ENCODE measurements at places on chromosomes 3 and 15.

DNA sequence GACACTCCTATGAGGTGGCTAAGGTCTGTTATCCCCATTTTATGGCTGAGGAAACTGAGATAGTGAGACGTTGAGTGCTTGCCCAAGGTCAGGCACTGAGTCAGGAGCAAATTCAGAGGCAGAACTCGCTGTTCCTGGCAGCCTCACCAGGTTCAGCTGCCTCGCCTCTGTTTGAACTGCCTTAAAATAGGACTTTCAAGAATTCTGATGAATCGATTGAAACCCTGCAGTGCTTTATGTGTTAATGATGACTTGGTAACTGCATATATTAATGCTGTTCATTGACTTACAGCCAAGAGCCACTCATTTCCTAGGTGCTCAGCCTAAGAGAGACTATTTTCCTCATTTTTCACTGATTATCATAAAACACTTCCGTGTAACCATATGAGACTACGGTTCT lies 79.5 kb upstream of the BHLHE40 start:
- no peak for DNase-seq

- DNase-seq, result no peak
Observed at GRCh38 chr3:72008226-72008996, 223.5 kb upstream of the PROK2 start.

GRCh38 chr3:188580659-188581058 lies 426.7 kb downstream of the LPP start:
- no peak for DNase-seq

GRCh38 chr3:72279068-72279604 lies 494.2 kb upstream of the PROK2 start:
- no peak for DNase-seq

GRCh38 chr15:68228143-68228970 lies 1.2 kb downstream of the CLN6 start:
- DNase-seq, result no peak

DNA sequence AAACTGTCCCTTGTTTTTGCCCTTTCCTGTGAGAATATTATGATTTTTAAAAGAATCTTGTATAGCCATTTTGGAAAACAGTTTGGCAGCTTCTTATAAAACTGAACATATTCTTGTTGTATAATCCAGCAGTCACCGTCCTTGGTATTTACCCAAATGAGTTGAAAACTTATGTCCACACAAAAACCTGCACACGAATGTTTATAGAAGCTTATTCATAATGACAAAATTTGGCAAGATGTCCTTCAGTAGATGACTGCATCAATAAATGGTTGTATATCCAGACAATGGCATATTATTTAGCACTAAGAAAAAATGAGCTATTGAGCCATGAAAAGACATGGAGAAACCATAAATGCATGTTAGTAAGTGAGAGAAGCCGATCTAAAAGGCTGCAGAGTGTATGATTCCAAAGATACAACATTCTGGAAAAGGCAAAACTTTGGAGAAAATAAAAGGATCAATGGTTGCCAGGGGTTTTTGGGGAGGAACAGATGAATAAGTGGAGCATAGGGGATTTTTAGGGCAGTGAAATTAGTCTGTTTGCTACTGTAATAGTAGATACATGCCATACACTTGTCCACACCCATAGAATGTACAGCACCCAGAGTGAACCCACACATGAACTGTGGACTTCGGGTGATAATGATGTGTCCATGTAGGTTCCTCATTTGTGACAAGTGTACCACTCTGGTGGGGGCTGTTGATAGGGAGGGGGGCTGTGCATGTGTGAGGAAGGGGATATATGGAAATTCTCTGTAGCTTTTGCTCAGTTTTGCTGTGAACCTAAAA lies 31.7 kb downstream of the LIMD1 start:
- DNase-seq, result no peak

DNA sequence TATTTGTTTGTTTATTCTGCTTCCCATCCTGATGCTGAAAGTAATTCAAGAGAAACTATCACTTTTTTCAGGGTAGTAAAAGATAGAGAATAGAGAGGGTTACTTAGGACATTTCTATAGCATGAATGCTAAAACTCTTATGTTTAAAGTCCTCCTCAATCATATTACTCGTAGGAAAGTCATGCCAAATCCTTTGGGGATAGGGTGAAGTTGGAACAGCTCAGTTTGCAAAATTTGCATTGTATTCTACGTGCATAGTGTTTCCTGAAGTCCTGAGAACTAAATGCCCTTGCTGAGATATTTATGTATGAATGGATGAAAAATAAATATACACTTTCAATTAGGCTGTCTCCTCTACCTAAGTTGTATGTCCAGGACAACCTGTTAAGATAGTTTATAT lies 14.6 kb downstream of the PLSCR5 start:
- no peak for DNase-seq

- no peak for DNase-seq
Observed at GRCh38 chr15:62063825-62064635, 2.7 kb upstream of the C2CD4A start.

GRCh38 chr3:183350164-183350563 lies 78.3 kb downstream of the MCF2L2 start:
- DNase-seq, result no peak

DNA sequence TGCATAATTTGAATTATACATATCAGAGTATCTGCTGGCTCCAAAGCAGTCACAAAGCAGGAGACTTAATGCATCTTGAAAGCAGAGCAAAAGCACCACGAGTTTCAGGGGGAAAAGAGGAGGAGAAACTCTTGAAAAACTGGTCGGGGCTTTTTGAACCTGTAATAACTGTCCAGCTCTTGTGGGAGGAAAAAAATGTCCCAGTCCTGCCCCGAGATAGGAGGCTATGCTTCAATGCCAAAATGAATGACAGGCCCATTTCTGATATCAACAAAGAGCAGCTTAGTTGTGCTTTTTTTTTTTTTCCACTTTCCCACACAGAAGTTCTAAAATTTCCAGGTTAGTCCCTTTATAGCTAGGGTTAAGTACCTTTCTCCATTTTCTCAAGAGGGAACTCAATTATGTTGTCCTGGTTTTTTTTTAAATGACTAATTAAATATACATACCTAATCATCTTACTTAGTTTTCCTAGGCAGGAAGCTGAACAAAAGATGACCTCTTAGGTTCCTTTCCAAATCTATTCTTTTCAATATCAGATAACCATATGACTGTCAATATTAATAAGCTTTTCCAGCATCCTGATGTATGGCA lies 120.2 kb downstream of the TFDP2 start:
- DNase-seq, result no peak

GRCh38 chr3:179949412-179949811 lies 87.3 kb downstream of the PEX5L start:
- no peak for DNase-seq

GRCh38 chr3:157534725-157535161 lies 31.5 kb upstream of the VEPH1 start:
- no peak for DNase-seq

DNA sequence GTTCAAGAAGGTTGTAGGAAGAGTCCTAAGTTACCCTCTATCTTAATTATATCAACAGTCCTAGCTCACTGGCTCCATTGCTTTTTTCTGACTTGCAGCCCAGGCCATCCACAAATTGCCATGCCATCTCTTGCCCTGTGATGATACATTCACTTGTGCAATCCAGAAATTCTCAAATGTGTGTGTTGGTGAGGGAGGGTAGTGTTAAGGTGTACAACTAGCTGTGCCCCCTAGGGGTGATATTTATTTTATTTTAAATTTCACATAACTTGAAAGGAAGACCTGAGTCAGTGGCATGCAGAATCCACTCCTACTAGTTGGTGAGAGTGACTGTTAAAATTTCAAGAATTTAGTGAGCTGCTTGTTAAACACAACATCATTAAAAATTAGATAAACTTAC lies 156.1 kb upstream of the ANKRD28 start:
- no peak for DNase-seq

DNA sequence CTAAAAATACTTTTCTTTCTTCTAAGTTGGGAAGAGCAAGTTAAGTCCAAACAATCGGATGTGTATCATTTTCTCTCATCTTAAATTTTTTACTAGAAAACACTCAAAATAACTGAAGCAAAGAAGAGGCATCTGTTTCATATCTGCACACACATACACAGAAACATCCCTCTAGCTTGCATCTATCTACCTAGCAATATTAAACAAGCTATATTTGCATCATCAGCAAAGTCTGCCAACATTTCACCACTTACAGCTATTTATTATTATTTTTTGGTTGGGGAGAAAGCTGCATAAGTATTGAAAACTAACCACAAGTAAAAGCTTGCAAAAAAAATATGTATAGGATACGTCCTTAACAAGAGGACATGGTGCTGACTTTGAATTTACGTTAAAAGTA lies 1.9 kb downstream of the GOLIM4 start:
- no peak for DNase-seq

DNA sequence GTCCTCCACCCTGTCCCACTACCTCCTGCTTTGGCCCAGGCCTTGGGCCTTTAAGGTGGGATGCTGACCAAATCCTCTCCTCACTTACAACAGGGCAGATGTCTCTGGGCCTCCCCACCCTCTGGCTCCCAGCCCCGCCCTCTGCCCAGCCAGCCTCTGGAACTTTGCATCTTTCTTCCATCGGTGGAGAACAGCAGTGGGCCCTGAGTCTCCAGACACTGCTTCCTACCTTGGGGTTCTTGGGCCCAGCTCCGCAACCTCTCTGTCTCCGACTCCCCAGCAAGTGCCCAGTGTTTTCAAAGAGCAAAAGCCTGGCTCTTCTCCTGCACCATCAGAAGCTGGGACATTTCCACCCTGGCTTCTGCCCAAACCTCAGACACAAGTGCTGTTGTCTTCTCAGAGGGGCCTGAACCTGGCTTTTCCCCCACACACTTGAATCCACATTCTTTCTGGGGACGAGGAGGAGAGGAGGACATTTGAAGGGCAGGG lies 33.1 kb downstream of the MRAS start:
- no peak for DNase-seq

GRCh38 chr3:127959873-127960272 lies 44.8 kb downstream of the KBTBD12 start:
- DNase-seq, result no peak

DNA sequence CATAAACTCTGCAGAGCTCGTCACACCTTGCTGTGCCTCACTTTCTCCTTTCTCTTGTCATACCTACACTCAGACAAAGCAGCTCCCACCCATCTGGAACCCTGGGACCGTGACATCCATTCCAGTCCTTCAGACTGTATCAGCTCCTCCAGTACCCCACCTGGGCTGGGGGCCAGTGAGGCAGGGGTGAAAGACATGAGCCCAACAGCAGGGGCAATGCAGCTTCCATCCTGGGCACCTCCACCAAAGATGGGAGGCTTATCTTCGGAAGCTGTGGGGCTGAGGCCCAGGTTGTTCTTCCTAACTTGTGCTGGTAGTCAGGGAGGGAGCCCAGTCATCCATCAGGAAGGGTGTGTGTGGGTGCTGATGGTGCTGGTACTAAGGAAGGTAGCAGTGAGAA lies 109.2 kb downstream of the EEFSEC start:
- DNase-seq, result no peak

GRCh38 chr3:189121092-189121491 lies 50.7 kb upstream of the TPRG1 start:
- DNase-seq, result no peak

GRCh38 chr15:81825136-81825535 lies 220.7 kb downstream of the MEX3B start:
- DNase-seq, result no peak

Data from T-helper 9 cell (primary cell).